NB4 (cell line): ENCODE measurements at places on chromosomes 1 and 21.

DNA sequence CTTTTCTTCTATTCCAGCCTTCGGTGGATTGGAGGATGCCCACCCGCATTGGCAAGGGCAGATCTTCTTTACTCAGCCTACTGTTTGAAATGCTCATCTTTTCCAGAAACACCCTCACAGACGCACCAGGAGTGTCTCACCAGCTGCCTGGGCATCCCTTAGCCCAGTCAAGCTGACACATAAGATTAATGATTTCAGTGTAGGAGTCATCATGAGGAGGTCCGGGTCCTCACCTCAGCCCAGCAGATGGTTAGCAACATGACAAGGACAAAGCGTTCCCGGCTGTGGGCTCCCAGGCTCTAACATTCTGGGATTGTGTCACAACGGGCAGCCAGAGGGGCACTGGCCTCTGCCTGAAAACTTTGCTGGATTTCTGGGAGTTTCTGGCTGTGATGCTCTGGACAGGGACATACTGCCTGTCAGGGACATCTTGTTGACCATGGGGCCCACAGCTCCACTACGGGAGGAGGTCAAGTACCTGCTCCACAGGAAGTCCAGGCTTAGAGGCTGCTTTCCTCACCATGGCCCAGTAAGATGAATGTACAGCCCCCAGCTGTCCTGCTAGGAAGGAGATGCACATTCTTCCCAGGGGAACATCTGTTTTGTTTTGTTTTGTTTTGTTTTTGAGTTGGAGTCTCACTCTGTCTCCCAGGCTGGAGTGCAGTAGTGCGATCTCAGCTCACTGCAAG is 204.0 kb upstream of the COA6 start:
- no peak for DNase-seq

DNA sequence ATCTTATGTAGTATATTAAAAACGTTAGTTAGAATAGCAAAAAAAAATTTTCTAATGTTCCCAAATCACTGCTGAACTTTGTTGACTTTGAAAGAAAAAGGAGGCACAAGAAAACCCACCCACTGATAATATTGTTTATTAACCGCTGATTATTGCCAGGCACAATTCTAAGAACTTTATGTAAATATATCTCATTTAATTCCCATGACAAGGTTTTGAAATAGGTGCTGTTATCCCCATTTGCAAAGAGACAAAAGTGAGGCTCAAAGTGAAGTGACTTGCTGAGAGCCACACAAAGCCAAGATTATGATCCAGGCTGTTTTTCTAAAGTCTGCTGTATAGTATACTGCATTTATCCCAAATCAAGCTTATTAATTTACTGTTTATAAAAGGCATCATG is 56.4 kb downstream of the SASS6 start:
- no peak for DNase-seq

- DNase-seq = no peak
Measured at GRCh38 chr1:6275826-6276782, 15.2 kb upstream of the GPR153 start.

DNA sequence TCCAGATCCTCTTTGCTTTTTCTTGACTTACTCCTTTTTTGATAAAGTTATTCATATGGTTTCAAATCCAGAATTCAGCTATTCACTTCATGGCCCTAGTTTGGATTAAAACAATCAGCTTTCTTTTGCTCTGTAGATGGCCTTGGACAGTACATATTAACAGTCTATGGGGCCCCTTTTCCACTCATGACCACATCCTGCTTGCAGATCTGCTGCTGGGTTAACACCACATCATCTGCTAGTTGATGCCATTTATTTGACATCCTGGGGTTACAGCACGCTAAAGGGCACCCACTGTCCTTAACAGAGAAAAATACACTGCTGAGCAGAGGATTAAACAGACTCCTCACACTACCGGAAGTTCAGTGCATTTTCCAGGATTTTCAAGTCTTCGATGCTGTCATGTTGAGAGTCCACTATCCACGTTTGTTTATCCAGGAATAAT is 941 bp upstream of the IFI16 start:
- DNase-seq = peak; percentile 84

DNA sequence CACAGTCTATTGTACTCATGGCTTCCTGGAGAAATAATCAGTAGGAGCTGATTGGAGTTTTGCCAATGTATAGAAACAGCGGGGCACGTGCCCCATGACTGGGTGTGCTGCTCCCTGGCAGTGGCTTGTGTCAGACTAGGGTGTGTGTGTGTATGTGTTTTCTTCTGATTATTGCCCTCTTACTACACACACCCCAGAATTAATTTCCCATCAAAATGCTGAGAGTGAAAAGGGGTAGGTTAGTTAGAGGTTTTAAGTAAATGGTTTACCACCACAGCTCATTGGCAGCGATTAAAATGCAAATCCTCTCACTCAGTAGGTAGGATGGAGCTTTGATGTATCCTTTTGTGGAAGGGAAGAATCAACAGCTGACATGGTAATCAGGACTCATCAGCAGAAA is 29.9 kb downstream of the HHAT start:
- DNase-seq = no peak

GRCh38 chr1:228350831-228351781 is 55.5 kb downstream of the TRIM11 start:
- DNase-seq = no peak

- no peak for DNase-seq
Measured at GRCh38 chr1:214899908-214900460, 182.6 kb upstream of the KCNK2 start.

DNA sequence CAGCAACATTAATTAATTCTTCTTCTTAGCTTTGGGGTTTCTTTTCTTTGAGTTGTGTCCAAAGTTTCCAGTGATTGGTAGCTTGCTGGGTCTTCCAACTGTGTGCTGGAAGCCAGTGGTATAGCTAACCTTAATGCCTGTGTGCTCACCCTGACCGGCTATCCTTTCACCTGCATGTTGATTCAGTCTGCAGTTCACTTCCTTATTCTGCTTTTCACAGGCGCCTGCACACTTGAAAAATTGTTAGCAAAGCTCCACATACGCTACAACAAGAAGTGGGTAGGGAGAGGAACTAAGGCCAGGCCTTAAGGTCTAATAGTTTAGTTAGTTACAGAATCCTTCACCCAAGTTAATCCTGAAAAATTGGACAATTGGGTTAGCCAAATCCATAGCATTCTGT is 35.7 kb downstream of the NCF2 start:
- no peak for DNase-seq

DNA sequence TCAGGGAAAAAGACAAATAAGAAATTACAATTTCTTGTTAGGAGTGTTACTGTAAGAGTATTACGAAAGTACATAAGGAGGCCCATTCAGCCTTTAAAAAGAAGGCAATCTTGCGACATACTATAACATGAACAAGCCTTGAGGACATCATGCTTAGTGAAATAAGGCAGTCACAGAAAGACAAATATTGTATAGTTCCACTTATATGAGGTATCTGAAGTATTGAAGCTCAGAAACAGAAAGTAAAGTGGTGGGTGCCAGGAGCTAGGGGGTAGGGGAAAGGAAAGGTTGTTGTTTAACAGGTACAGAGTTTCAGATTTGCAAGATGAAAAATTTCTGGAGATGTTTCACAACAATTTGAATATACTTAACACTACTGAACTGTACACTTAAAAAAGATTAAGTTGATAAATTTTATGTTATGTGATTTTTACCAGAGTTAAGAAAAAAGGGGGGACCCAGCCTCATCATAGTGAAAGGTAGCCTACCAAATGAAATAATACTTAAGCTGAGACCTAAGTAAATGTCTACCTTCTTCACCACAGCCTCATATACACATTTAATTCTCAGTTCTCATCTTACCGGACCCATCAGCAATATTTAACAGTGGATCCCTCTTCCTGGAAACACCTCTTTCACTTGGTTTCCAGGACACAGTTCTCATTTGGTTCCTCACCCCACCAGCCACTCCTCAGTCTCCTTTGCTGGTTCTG is 19.5 kb downstream of the USP24 start:
- peak; percentile 80 for DNase-seq

DNA sequence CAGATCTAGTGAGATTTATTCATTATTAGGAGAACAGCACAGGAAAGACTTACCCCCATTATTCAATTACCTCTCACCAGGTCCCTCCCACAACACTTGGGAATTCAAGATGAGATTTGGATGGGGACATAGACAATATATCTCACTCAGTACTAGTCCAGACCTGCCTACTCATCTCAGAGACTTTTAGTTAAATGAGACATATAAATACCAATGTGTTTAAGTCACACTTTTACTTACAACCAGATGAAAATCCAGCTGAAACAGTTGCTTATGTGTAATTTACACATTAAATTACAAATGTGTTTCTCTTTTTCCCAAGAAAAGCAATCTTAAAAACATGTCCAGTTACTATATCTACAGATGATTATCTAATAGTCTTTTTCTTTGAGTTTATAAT is 1145.6 kb downstream of the KCNT2 start:
- DNase-seq = no peak

DNA sequence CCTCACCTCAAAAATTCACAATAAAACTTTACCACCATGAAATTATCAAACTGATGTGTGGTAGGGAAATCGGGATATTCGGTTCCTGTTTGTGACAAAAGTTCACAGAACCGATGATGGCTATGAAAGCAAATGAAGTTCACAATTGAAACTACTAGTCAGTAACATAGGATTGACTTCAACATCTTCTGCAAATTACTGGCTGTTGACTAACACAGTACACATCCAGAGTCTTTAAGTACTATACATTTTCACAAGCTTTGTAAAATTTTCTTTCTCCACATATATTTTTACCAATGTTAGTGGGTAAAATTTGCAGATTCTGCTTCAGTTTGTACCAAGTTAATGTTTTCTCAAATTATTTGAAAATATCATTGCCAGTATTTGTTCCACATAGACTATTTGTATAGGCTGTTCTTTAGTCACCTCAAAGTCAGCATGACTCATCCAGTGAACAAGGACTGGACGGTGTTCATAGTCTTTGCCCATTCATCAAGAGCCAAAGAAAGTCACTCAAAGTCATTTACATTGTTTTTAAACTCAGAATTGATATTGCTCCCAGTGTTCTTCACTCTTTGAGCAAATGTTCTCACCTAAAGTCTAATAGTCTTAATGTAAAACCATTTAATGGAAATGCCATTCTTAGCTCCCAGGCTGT is 213.4 kb downstream of the USP25 start:
- no peak for DNase-seq

DNA sequence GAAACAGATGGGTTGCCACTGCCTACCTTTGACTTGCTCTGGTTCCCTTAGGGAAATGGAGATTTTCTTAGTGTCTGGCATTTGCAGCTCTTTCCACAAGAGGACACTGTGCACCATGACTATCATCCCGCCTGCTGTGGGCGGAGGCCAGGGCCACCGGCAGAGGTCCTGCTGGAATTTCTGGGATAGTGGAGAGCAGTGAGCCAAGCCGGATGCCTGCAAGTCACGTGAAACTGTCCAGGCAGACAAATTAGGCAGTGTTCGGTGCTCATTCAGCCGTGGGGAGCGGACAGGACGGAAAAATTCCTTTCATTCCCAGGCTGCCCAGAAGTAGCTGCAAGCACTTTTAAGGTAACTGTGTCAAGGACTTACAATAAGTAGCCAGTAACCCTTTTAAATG is 43.4 kb downstream of the IGSF5 start:
- peak; percentile 13 for DNase-seq

DNA sequence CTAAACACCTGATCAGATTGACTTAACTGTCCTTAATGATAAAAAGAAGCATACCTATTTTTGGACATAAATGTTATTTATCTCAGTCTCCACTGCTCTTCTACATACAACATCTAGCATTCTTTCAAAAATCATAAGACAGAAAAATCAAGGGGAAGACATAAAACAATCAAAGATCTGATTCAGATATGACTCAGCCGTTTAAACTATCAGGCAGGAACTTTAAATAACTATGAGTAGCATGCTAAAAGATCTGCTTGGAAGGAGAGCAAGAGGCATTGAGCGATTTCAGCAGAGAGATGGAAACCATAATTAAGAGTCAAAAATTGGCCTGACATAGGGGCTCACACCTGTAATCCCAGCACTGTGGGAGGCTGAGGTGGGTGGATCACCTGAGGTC is 27.2 kb upstream of the SLC22A15 start:
- DNase-seq = no peak

- DNase-seq = no peak
Measured at GRCh38 chr1:11800756-11801433, 4.9 kb downstream of the MTHFR start.

DNA sequence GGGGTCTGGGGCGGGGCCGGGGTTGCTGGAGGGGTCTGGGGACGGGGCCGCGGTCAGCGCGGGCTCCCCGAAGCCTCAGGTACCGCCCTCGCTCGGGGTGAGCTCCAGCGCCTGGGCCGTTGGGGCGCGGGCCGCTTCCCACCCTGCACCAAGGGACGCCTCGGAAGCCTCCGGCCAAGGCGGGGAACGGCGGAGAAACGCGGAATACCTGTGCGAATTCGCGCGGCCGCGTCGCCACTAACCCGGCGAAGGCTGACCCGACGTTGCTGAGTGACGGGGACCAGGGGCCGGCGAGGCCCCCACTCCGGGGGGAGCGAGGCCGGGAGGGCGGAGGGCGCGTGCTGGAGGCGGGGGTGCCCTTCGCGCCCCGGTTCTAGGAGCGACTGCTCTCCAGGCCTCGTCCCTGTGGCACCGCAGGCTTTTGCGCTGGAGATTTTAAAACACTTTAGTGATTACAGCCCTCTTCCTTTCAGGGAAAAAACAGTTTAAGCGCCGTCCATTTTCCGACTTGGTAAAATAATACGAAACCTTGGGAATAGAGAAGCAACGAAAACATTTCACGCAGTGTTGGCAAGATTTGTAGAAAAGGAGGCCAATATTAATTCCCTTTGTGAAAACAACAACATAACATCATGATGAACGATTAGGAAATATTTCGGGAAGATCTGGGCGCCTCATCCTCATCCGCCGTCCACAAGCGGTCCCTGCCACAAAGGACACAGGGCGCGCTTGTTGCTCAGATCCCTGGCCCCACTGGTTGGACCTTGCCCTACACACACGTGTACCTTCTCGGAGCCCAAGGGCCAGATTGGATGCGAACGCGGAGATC is 971 bp upstream of the GNG4 start:
- DNase-seq = no peak
